ENCODE measurements at places on chromosomes 7 and 10.

GRCh38 chr7:25756601-25757000 is 395.4 kb upstream of the NFE2L3 start:
- no peak for DNase-seq

DNA sequence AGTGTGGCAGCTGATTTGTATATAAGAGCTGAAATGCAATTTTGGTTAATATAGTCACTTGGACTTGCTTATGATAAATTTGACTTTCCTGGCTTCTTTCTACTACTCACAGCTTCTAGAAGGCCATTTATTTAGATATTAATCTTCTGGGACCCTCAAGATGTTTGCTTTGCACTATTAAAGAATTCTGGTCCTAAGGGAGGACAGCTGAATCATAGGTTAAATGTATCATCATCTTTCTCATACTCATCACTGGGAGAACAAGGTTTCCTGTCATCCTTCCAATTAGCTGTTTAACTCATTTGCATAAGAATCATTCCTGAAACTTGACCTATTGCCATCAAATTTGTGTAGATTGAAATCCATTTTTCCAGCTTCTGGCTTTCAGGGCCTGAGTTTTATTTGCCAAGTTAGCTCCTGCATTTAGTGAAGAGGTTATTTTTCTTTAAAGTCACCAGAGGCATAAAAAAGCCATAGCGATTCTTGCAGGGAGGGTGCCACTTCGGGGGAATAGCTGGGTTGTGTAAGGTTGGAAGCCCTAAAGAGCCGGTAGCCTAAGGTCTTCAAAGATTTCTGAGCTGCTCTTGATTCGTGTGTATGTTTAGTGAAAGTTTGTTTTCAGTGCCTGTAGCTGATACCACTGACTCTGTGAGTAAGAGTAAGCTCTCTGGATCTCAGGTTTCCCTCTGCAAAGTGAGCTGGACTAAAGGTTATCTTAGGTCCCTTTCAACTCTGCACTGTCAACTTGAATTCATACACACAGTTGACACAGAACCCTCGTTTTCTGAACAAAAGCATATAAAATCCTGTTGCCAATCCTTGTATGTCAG is 4.3 kb downstream of the MAP3K8 start:
- DNase-seq, result no peak

GRCh38 chr7:137164251-137164650 is 179.3 kb downstream of the PTN start:
- no peak for DNase-seq

GRCh38 chr10:128812000-128812399 is 655.0 kb upstream of the MGMT start:
- DNase-seq, result no peak

DNA sequence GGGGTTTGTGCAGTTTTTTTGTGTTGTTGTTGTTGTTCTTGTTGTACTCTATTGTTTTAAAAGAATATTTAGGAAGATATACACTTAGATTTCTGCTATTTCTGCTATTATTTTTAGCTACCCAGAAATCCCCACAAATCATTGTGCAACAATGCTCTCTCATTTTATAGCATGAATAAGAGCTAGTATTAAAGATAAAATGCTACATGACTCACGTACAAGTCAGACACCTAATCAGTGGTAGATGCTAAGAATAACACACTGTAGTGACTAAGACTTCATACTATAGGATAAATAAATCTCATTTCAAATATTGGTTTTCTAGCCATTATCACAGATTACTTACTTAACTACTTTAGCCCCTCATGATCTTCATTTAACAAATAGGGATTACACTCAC is 920.5 kb downstream of the KCNMA1 start:
- DNase-seq, result no peak

GRCh38 chr7:99252166-99252895 is 20.3 kb upstream of the MYH16 start:
- no peak for DNase-seq

DNA sequence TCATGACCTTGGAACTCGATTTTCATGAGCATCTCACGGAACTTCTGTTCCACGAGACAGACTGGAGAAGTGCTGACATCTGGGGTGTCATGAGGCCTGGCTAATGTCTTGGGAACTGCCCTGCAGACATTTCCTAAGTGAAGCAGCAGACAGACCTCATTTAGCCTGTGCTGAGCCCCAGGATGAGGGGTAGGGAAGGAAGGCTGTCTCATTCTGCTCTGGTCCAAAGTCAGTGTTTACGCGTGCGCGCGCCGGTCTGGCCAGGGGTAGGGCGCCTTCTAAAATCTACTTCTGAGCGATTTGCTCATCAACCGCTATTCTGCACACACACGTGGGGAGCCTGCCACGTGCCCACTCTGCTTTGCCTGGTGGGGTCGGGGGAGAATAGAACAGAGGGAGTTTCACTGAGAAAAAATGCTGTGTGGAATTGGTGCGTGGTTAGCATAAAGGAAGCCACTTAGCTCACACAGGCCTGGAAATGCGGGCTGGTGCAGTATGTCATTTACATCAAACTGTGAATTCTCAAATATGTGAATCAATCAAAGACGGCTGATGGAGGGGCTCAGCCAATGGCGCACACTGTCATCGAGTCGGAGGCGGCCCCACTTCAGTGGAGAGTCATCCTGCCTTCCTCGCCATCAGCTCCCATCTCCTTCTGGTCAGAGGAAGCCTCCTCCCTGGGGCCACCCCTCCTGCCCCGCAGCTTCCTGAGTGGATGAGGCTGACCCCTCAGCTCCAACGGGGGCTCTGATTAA is 335.1 kb downstream of the ADARB2 start:
- no peak for DNase-seq

- DNase-seq, result no peak
These were observed 49.5 kb upstream of the ZPBP start for GRCh38 chr7:50142425-50143017.

DNA sequence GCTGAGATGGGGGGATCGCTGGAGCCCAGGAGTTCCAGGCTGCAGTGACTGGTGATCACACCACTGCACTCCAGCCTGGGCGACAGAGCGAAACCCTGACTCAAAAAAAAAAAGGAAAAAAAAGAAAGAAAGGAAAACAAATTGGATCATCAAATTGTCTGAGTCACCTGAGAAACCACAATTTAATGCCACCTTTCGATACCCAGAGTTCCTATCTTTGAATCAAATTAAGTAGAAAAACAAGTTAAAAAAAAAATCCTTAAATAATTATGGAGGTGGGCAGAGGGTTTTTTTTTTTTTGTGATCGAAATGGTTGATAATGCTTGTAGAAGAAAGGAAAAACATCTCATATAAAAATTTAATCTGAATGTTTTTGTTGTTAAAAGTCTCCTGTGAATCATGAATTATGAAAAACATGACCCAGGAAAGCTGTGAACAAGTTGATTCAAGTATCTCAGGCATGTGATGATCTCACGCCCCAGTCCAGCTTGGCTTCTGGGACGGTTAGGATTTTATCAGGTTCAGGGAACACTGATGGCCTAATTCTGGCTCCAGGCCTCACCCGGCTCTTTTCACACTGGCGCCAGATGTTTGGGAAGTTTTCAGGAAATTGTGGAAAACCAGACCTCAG is 25.3 kb upstream of the CUX1 start:
- DNase-seq, result no peak

- no peak for DNase-seq
These were observed 13.9 kb downstream of the MACC1 start for GRCh38 chr7:20203316-20203715.

- no peak for DNase-seq
These were observed 72.2 kb downstream of the CACUL1 start for GRCh38 chr10:118682533-118682932.

DNA sequence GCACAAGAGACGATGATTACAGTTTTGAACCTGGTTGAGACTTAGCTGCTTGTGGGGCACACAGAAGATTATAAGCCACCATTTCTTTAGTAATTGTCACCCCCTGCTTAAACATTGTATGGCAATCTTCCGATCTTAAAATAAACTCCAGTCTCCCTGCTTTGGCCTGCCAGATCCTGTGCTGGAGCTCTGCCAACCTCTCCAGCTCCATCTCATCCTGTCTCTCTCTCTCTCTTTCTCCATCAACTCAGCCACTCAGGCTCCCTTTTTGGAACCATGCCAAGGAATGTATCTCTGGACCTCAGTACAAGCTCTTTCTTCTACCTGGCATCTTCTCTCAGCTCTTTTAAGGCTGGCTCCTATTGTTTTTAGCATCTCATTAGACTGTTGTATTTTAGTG is 1053.2 kb downstream of the REEP3 start:
- DNase-seq, result no peak

GRCh38 chr7:131292141-131292905 is 35.4 kb upstream of the MKLN1 start:
- DNase-seq, result no peak

GRCh38 chr10:93458821-93459257 is 23.3 kb downstream of the MYOF start:
- no peak for DNase-seq

DNA sequence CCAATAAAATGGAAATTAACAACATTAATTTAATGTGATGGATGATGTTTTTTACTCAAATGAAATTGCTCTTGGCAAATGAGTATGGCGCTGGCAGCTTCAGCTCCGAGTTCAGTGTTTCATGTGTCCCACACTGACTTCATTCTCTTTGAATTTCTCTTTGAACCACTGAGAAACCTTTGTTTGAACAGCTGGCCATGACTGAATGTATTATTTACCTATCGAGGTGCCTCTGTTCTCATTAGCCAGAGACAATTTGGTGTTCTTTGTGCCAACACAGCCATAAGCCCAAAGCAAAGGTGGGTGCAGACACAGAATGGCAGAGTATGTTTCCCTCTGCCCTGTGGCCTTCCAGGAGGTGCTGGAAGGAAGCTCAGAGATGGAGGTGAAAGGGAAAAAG is 42.1 kb downstream of the TMEM178B start:
- no peak for DNase-seq

GRCh38 chr7:47370461-47371042 is 211.4 kb downstream of the TNS3 start:
- no peak for DNase-seq

- no peak for DNase-seq
These were observed 65.6 kb upstream of the PDGFA start for GRCh38 chr7:585229-585711.
